ENCODE measurements at places on chromosomes 1 and 21. TPM values are rescaled to one million over a fixed set of nuclear protein-coding genes. Genes with fewer than 3 reads are reported as not detected.

CFHR2 gene
- not detected for total RNA-seq

OLIG1 gene
- not detected for total RNA-seq

RIPPLY3 gene
- total RNA-seq = not detected

DNA sequence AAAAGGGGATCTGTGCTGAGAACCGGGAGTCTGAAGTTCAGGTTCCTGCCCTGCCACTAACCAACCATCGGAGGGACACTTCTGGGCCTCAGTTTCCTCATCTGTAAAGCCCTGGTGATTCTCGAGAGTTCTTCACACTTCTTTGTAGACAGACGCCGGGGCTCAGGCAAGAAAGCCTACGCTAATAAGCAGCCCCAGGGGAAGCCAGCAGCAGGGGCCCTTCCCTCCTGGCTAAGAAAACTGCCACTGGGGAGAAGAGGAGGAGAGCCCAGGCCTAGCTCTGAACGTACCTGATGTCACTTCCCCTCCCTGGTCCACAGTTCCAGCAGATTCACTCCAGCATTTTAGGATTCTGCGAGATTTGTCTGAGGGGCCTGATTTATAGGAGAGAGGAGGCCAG, 76.0 kb downstream of the CAMK2N1 start:
- peak; percentile 64 for DNase-seq

DNA sequence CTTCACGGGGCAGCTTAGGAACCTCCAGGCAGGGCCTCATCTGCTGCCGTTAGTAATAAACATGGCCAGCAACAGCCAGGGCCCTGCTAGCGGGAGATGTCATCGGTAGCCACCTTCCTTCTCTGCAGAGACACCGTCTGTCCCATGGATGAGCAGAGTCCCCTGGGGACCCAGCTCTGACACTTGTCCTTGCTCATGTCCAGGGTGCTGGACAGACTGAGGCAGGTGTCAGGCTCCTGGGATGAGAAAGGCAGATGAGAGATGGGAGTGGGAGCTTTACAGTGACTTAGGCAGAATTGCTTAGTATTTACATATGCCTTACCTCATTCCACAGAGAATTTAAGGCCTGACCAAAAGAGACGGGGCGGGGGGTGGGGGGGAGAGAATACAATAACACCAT, 25.0 kb downstream of the CAPN2 start:
- no peak for DNase-seq

GRCh38 chr1:236914375-236914774, 89.9 kb downstream of the MT1HL1 start:
- DNase-seq = no peak

DNA sequence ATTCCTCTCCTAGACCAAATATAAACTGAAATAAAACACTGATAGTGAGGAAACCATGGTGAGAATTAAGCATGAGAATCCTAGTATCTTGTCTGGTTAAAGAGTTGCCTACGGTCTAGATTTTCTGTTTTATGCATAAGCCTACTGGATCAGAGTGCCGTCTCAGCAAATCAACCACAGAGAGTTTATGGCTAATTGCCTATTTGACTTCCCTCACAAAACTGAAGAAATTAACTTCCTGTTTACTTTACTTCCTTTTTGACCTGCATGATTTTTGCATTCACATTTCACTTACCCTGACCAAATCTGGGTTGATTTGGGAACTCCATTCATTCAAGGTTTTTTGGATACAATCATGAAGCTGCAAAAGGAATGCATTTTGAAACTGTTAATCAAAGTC, 5.0 kb downstream of the GCLM start:
- DNase-seq = no peak

- no peak for DNase-seq
These were observed 11.3 kb downstream of the BTG2 start for GRCh38 chr1:203316626-203317093.

SPATA1 gene
- total RNA-seq = 0.71 TPM

DNA sequence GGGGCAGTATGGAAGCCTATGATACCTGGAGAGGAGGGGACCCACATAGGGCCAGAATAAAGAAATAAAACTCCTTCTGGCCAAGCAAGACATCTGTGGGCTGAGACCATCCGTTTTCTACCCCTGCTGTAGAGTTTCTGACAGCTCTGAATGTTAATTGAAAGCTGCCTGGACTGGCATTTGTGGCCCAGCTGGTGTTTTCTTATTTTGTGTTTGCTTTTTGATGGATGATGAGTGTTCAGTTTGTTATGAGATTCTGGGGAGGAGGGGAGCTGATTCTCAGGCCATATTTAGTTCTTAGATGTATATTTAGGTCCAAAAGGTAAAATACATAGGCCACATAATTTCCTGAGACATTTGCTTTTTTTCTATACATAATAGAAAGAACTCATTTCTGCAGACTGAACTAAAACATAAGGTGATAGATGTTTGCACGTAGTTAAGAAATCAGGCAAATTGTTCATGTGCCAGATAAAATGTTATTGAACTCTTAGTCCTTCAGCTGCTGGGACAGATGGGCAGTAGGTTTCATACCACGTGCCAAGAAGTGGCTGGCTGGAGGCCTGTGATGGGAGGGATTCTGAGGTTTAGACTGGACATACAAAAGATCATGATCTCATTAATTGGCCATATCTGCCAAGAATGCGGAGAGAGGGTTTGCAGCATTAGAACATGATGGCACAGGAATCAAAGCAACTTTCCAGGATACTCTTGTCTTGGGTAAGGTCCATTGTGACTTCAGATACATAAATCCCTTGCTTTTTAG, 54.1 kb downstream of the DSCAM start:
- no peak for DNase-seq

KIF2C gene
- 0.26 TPM for total RNA-seq

GRCh38 chr1:44239331-44239960, 26.2 kb downstream of the DMAP1 start:
- DNase-seq = no peak

PLPP3 gene
- 112 TPM for total RNA-seq

DNA sequence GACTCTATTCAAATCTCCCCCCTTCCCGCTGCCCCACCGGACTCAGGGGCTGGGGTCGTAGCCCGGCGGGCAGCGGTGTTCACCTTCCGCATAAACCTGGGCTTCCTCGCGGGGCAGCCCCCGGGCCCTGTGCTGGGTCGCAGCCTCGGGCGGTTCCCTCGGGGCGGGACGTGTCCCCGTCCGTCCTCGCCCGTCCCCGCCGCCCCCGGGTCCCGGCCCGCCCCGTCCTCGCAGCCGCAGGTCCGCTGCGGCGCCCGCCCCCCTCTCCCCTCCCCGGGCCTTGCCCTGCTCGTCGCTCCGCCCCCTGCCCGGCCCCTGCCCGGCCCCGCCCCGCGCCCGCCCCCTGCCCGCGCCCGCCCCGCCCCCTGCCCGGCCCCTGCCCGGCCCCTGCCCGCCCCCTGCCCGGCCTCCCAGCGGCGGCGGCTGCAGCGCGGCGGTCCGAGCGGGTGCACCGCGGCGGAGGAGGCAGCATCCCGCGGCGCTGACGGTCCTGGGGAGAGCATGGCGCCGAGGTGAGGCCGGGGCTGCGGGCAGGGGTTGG, at the start of gene COL18A1:
Gene COL18A1 (plus strand): TSS at position 436 of the 541 bp plus-strand sequence. CDS start 66 bp downstream, at position 502.
- no peak for DNase-seq

PRDM15 gene
- total RNA-seq = 8.0 TPM

- no peak for DNase-seq
These were observed 7.6 kb upstream of the HJV start for GRCh38 chr1:146029117-146029516.

- no peak for DNase-seq
These were observed 1.4 kb downstream of the NUCKS1 start for GRCh38 chr1:205748403-205749233.

DNA sequence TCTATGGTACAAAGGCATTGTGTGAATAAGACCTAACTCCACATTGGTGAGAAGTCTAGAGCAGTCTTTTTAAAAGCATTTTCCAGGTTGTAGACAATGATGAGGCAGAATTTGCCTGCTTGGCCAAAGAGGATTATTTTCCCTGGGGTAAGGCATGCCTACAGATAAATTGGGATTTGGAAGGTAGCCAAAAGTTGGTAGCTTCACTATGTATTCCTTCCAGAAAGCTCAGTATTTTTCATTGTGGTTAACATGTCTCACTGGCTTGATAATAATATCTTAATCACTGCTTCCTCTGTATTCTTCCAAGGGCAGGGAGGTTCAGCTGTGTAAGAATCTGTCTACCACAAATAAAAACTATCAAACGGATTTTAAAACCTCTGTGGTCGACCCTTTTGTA, 590.8 kb upstream of the PRMT6 start:
- no peak for DNase-seq

PPFIA4 gene
- total RNA-seq = 0.55 TPM

GRCh38 chr1:19165501-19165900, 44.6 kb downstream of the UBR4 start:
- no peak for DNase-seq

GRCh38 chr1:24109166-24109483, 2.8 kb downstream of the MYOM3 start:
- no peak for DNase-seq

DNA sequence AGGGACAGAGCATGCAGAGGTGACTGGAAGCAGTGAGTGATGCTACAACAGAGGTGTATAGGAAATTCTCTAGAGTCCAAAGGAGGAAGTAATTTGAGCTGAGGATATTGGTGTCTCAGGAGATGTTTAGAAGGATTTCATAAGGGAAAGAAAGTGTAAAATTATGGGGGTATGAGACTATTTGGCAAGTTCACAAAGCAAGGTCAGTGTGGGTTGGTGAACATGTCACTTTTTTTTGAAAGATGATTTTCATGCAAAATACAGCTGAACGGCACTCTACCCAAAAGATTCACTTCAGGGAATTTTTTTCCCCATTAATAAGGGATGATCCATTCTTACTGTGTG, 24.1 kb downstream of the HMGCS2 start:
- DNase-seq = no peak

GRCh38 chr21:45202889-45203288, 84.8 kb downstream of the POFUT2 start:
- no peak for DNase-seq

ERICH3 gene
- not detected for total RNA-seq

- no peak for DNase-seq
These were observed 1.3 kb downstream of the TTLL7 start for GRCh38 chr1:83997631-83998030.

GRCh38 chr1:185017338-185017737, 28.0 kb upstream of the RNF2 start:
- DNase-seq = no peak

DNA sequence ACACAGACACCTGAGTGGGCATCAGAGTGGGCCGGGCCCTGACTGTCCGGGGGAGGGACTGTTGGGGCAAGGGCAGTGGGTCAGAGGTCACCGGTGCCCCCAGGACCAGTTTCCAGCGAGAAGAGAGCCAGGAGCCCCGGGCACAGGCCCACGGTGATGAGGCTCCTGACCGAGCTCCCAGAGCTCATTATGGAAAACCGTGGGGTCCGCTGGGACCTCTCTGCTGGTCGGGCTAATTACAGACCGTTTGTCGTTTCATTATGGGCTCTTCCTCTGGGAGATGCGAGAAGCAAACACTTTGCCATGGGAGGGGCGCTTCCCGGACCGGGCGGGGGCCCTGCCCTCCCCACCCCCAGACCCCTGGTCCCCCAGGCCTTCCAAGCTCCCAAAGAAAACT, 12.0 kb upstream of the TTLL10 start:
- DNase-seq = no peak

DNA sequence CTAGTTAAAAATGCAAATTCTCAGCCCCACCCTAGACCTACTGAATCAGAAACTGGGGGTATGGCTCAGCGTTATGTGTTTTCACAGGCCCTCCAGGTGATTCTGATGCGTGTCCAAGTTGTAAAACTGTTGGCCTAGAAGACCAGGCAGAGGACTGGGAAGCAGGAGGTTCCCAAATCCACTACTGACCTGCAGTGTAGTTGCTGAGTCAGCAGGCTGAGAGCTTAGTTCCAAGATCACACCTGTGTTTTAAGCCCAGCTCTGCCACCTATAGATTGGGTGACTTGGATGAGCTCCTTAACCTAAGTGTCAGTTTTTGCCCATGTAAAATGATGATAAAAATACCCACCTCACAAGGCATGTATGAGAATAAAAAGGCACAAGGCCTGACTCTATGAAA, 4.1 kb downstream of the GRHL3 start:
- no peak for DNase-seq

TNFRSF4 gene
- 10.7 TPM for total RNA-seq

GRCh38 chr1:8376358-8376840, 58.5 kb downstream of the SLC45A1 start:
- no peak for DNase-seq

DNA sequence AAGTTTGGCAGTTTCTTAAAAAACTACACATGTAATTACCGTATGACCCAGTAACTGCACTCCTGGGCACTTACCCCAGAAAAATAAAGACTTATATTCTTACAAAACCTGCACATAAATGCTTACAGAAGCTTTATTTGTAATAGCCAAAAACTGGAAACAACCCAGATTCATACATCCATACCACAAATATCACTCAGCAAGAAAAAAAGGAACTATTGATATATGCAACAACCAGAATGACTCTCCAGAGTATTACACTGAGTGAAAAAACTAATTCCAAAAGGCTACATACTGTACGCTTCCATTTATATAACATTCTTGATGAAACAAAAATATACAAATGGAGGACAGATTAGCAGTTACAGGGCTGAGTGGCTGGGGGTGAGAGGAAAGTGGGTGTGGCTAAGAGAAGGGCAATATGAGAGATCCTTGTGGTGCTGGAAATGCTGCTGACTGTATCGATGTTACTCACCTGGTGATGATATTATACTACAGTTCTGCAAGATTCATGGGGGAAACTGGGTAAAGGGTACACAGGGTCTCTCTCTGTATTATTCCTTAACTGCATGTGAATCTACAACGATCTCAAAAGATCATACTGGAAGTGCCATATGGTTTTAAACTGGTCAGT, 96.0 kb upstream of the GNG4 start:
- no peak for DNase-seq

TINAGL1 gene
- total RNA-seq = 154 TPM

DNA sequence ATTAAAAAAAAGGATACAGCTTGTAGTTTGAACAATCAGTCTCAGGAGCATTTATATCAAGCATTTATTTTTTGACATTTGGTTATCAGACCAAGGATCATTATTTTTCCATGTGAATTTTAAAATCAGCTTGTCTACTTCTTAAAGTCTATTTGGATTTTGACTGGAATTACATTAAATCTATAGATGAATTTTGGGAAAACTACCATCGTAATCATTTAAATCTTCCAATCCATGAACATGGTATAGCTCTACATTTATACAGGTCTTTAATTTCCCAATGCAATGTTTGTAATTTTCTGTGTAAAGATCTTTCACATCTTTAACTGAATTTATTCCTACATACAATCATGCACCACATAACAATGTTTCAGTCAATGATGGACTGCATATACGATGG, 203.2 kb downstream of the AKT3 start:
- no peak for DNase-seq

CYP4A11 gene
- not detected for total RNA-seq

SERPINC1 gene
- total RNA-seq = not detected

DNA sequence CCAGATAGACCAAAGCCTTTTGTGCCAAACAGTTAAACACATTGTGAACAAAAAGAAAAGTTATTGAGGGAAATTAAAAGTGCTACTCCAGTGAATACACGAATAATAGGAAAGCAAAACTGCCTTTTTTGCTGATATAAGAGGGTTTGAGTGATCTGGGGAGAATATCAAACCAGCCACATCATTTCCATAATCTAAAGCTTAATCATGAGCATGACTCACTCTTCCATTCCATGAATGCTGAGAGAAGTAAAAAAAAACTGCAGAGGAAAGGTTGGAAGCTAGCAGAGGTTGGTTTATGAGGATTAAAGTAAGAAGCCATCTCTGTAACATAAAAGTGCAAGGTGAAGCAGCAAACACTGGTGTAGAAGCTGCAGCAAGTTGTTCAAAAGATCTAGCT, 350.6 kb upstream of the NCAM2 start:
- DNase-seq = no peak
